ENCODE measurements at places on chromosomes 16 and 17.

DNA sequence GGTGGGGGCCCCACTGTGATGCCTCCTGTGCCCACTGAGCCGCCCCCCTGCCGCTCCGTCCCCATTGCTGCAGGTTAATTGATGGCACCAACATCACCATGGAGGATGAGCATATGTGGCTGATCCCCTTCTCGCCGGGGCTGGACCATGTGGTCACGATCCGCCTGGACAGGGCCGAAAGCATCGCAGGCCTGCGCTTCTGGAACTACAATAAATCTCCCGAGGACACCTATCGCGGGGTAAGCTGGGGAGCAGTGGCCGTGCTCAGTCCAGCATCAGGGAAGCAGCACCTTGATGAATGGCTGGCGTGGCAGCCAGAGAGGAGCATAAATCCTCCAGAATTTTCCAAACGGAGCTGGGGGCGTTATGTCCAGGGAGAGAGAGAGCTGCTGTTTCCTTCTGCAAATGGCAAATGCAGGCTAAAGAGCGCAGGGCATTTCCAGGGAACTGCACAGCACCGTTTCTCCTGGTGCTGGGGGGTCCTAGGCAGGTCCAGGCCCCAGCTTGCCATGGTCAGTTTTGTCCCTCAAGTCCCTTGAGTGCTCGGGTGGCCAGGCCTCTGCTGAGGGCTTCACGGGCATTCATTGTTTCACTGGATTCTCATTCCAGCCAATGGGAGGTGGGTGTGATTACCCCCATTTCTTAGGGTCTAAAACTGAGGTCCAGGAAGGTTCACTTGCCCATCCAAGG is 216.4 kb downstream of the KATNIP start:
- DNase-seq, result no peak

- DNase-seq, result no peak
Measured at GRCh38 chr17:8189041-8189710, 804 bp downstream of the BORCS6 start.

- DNase-seq, result no peak
Measured at GRCh38 chr17:28537219-28537610, 15.2 kb downstream of the UNC119 start.

- DNase-seq, result peak; percentile 93
Measured at GRCh38 chr17:28807925-28808634, 34.5 kb downstream of the FAM222B start.

DNA sequence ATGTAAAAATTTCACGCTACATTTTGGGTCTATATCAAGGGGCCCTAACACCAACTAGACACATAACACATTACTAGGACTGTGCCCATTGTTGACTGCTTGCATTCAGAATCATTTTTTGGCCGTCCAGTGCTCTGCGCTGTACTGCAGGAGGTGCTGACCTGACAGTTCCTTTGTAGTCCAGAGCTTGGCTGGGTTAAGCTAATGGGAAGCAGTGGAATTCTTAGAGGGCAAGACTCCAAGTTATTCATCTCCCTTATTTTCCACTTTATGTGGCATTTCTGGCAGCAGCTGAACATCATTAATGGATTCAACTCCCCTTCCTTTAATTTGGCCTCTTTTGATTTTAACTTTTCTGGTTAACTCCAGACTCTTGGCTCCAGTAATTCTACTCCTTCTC is 351.7 kb downstream of the CDH8 start:
- DNase-seq, result no peak

DNA sequence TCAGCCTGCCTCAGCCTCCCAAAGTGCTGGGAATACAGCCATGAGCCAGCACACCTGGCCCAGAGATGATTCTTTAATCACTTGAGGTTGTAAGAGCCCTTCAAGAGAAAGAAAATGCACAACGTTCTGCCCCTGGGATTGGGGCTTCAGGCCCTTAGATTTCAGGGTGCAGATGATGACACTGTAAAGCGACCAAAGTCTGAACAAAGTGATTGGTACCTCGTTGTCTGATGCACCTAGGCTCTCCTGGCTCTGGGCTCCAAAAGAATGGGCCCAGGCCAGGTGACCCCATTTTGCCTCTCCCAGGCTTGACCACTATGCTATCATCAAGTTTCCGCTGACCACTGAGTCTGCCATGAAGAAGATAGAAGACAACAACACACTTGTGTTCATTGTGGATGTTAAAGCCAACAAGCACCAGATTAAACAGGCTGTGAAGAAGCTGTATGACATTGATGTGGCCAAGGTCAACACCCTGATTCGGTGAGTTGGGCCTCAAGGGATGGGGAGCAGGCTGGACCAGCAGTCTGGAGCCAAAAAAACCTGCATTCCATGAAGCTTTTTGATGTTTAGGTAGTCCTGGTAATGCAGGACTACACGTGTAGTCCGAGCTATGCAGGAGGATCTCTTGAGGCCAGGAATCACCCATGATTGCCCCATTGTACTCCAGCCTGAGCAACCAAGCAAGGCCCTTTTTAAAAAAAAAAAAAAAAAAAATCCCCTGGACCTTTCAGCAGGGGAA is 2.8 kb downstream of the RPL23A start:
- no peak for DNase-seq

DNA sequence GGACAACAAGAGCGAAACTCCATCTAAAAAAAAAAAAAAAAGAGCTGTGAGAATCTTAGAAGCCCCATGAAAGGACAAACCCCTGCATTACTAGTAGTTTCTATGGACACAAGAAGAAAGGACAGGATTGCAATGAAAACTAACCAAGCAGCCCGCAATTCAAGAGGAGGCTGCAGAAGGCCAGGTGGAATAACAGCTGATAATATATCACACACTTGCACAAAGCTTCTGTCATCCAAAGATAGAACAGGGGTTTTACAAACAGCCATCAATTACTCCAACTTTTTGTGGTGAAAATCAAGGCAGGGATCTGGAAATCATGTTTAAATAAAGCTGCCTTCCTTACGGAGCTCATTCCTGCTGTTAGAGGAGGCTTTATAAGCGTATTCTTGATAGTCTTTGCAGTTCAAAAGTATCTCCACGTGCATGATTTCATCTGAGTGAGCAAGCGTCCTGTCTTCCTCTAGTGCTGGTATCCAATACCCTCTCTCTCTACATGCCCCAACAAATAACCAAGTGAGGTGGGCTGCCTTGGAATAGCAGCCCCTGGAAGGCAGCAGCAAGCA is 23.1 kb upstream of the TMEM94 start:
- no peak for DNase-seq

GRCh38 chr17:16880843-16881230 is 91.1 kb downstream of the TNFRSF13B start:
- no peak for DNase-seq

DNA sequence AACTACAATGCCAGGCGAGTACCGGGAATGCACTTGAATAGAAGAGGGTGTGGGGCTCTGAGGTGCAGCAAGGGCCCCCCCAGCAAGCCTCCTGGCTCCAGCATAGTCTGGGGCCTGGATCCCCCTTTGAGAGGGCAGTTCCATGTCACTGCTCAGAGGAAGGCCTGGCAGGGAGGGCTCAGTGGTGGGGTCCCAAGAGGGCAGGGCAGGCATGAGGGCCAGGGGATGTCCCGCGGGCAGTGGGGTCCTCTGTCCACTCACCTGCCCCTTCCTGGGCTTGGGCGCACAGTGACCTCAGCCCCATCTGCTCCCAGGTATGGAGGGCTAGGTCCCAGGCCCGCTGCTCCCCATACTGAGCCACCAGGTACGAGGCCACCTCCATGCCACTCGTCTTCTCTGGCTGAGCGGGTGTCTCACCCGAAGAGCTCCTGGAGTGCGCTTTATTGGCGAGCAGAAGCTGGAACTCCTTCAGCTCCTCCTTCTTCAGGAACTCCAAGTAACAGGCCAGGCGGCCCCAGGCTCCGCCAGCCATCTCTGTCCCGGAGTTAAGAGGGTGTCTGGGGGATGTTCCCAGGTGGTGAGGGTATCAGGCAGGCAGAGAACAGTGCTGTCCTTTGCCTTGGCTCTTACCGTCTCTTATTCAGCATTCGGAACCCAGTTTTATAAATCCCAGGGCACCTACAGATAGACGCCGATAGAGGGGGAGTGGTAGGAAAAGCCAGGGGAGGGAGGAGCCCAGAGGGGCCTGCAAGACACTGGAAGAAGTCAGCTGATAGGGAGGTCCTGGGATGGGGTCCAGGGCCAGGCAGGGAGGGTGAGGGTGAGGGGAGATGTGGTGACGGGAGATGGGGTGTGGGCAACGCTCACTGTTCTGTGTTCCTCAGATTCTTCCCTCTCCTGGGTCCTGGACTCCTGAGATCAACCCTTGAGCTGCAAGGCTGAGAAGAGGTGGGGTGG is 605 bp downstream of the NLRP1 start:
- peak; percentile 46 for DNase-seq

GRCh38 chr16:11271610-11272009 is 1.8 kb downstream of the PRM3 start:
- no peak for DNase-seq

- no peak for DNase-seq
Measured at GRCh38 chr17:38361694-38362465, 10.2 kb downstream of the SOCS7 start.

DNA sequence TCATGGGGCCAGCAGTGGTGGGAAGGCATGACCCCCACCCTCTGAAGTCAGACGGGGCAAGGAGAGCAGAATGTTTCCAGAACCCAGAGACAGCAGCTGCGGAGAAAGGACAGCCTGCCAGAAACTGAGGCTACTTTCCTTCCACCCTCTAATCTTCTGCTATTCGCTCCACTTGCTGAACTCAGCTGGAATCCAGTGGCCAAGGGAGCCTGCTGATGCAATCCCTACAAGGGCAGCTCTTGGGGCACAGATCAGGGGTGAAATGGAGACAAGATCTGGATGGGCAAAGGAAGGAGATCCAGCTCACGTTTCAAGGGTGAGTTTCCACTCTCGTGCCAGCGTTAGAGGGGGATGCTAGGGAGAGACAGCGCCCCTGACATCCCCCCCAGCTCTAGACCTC is 479.1 kb downstream of the SLC39A11 start:
- peak; percentile 37 for DNase-seq

GRCh38 chr16:72112452-72112792 is 18.8 kb downstream of the DHX38 start:
- DNase-seq, result no peak

GRCh38 chr16:58461056-58461455 is 38.9 kb upstream of the NDRG4 start:
- DNase-seq, result no peak

- DNase-seq, result no peak
Measured at GRCh38 chr17:75830164-75831031, 13.8 kb downstream of the UNC13D start.

Data from fibroblast of gingiva (primary cell).